ENCODE measurements at places on chromosomes 7 and 10.

- no peak for DNase-seq
Measured at GRCh38 chr7:65892835-65893234, 20.0 kb downstream of the VKORC1L1 start.

- DNase-seq = no peak
Measured at GRCh38 chr10:133608855-133609254, 17.7 kb downstream of the FRG2B start.

- DNase-seq = peak; percentile 18
Measured at GRCh38 chr7:50660040-50660829, 95.0 kb upstream of the DDC start.

DNA sequence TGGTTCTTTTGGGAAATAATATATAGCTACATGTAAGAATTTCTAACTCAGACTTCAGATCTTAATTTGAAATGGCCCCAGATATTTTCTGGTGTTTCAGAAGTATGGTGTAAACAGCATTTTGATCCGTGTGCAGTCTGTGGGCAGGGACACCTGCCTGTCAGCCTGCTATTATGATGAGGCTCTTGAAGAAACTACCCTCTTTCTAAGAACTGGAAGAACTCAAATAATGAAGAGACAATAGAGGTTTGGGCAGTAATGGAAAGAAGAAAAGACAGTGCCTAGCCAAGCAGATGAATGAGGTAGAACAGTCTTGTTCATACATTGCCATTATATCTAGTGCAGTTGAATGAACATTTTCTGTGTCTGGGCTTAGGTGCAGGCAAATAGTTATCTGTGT is 256.6 kb downstream of the ARHGAP21 start:
- no peak for DNase-seq

GRCh38 chr7:76047305-76047810 is 442 bp downstream of the STYXL1 start:
- DNase-seq = no peak

- no peak for DNase-seq
Measured at GRCh38 chr7:47452295-47452694, 129.6 kb downstream of the TNS3 start.

DNA sequence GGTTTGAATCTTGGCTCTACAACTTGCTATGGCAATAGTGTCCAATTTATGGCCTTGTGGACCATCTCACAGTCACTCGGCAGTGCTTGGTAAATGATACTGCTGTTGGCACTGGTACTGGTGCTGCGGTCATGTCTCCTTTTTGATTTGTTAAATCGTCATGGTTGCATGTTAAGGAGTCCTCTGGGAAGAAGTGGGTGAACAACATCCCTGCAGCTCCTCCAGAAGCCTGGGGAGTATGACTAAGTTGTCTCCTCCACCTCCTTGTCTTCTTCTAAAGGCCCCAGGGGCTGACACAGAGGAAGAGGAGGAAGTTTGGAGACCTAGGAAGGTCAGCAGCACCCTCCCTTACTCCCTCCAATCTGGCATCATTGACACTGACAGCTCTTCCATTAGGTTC is 8.5 kb downstream of the ITPRIP start:
- DNase-seq = no peak

DNA sequence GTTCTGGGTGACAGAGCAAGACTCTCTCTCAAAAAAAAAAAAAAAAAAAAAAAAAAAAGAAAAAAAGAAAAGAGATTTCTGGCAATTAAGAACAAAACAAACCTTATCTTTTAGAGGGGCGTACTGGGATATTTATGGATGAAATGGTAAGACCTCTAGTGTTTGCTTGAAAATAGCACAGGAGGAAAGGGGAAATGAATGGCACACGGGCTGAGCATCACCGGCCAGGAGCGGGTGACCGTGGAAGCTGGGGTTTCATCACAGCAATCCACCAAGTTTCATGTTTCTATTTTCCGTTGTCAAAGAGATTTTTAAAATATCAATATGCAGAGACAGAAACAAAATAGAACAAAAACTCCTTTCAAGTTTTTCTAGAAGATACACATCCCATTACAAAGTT is 105.6 kb downstream of the SVIL start:
- DNase-seq = no peak

GRCh38 chr10:132948351-132948750 is 6.0 kb upstream of the CFAP46 start:
- no peak for DNase-seq

- DNase-seq = no peak
Measured at GRCh38 chr10:124671486-124672075, 72.6 kb downstream of the FAM53B start.
